Body of pancreas (tissue), 4 donors: ENCODE measurements at places on chromosomes 4 and X.

GRCh38 chr4:89836897-89837384 lies at the start of gene SNCA:
SNCA (minus strand) TSS chr4:89837161; CDS start chr4:89835667, 1,494 bp downstream.
- DNase-seq, result peak; percentile 58

DNA sequence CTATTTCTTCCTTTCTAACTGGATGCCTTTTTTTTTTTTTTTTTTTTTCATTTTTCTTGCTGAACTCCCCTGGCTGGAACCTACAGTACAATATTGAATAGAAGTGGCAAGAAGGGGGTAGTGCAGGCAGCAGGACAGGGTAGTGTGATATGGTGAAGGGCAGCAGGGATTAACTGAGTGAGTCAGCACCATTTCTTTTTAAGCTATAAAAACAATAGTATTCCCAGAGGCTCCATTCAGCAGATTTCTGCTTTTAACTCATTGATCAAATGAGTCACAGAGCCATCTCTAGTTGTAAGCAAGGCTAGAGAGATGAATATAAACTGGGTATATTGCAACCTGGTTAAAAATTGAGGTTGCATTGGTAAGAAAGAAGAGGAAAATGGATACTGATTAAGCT lies 53.6 kb upstream of the SETD7 start:
- DNase-seq, result no peak

GRCh38 chrX:137353404-137353803 lies 212.5 kb upstream of the ZIC3 start:
- no peak for DNase-seq

- no peak for DNase-seq
Measured at GRCh38 chrX:46957297-46957696, 45.1 kb downstream of the JADE3 start.

- DNase-seq, result peak; percentile 2
Measured at GRCh38 chrX:69388526-69388925, 115.6 kb upstream of the NALF2 start.
